ENCODE measurements at places on chromosomes 2 and 18.

GRCh38 chr2:237244976-237245646, 159.4 kb downstream of the COPS8 start:
- no peak for DNase-seq

DNA sequence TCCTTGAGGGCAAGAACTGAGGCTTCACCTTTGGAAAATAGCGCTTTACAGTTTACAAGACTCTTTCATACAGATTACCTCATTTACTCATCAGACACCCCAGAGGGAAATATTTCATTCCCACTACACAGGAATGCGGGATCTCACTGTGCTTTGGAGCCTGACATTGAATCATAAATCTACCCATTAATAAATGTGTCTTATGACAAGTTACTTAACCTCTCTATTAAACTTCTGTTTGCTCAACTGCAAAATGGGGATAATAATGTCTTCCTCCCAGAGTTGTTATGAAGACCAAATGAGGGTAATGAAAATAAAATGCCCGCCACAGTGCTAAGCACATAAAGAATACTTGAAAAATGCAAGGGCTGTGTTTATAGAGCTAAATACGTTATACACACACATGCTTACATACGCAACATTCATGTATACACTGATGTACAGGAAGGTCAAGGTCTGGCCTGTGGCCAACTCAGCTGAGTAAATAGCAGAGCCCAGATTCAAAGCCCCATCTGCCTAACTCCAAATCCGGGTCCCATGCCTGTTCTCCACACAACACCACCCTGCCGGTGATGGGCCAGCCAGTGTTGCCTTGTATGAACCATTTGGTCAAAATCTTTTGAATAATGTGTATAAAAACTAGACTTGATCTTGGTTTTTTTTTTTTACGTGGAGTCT, 77.8 kb upstream of the STPG4 start:
- peak; percentile 41 for DNase-seq

GRCh38 chr2:171320208-171320621, 113.6 kb downstream of the METTL8 start:
- no peak for DNase-seq

DNA sequence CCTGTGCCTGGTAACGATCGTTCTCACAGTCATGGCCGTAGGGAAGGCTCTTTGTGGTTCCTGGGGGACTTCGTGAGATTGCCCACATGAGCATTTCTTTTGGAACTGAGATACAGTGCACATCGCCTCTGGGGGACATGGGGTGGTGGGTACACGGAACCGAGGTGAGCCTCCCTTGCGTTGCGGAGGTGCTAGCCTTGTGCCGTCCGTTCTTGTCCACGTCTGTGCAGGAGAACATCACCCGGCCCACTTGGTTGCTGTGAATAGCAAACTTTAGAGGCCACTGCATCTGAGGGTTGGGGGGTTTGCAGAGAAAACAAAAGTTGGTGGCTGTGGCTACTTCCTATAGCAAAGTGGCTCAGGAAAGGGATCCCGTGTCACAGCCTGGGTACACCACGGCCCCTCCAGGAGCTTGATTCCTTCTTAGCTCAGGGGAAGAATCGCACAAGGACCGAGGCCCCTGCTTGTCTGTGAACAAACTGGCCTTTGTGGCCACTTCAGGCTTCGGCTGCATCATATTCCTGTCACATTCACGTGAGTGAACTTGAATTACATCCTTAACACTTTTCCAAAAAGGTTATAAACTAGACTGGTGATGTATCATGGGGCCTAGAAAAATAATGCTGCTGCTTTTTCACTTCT, 72.6 kb downstream of the LRRFIP1 start:
- DNase-seq: no peak

GRCh38 chr2:1659951-1660565, 84.3 kb downstream of the PXDN start:
- DNase-seq: no peak
